CD4-positive, alpha-beta T cell treated with Interleukin-2 at 100 ng/mL for 4 hours (primary cell): ENCODE measurements at places on chromosomes 1 and 21.
A peak's percentile ranks its signal among the peaks of the same experiment; 100 is the strongest.

DNA sequence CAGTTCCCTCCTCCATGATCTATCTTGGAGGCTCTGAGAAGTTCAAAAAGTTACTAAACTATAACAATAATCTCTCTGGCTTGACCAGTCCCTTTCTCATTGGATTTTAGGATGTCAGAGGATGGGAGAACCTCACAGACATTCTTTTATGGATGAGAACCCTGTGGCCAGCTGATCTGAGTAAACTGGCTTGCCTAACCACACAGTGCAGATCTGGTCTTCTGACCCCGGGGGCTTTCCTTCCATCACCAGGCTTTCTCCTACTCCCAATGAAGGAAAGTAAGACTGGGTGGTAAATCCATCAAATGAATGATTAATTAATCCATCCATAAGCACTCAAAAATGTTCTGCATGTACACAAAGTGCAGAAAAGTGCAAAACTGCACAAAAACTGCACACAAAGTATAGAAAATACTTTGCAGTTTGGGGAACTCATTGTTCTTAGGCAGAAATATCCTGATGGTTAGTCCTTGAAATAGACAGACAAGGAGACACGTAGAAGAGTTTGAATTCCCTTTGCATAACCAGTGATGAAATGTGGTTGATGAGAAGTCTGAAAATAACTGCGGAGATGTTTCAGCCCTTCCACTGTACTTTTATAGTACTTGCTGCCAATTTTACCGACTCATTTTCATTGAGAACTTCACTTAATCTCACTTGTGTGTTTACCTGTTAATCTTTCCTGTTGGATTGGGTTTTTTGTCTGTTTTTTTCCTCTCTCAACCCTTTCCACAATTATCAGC lies 2.5 kb upstream of the F3 start:
- DNase-seq, result no peak

- DNase-seq, result peak; percentile 68
Measured at GRCh38 chr1:234925440-234926263, 203.0 kb downstream of the TOMM20 start.

- no peak for DNase-seq
Measured at GRCh38 chr1:18144916-18145647, 37.5 kb downstream of the IGSF21 start.

DNA sequence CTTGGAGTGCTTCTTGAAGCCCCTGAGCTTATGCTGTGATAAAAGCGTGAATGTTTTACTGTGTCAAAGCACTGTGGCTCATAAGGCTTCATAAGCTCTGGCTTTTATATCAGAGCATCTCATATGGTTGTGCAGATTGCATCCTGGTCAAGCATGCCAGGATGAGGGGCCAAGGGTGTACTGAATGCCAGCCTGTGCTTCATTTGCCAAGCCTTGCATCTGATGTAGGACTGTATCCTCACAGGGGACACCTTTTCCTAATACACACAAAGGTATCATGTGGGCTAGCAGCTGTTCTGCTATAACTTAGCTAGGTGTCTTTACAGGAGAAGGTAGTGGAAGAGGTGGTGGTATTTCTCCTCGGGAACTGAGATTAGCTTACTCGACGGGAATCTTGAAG lies 134.7 kb downstream of the ST6GALNAC3 start:
- no peak for DNase-seq

DNA sequence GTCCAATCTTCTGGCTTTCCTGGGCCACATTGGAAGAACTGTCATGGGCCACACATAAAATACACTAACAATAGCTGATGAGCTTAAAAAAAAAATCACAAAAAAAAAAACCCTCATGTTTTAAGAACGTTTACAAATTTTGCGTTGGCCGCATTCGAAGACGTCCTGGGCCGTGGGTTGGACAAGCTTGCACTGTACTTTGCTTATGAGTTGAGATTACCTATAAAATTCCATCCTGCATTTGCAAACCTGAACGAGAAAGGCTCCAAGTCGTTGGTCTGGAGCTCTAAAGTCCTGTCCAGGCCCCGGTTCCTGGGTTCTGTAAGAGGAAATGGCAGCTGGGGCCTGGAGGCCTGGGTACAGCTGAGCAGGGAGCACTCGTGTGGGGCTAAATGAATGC lies 51.4 kb downstream of the KIAA1614 start:
- DNase-seq, result no peak

GRCh38 chr1:239817801-239818200 lies 273.9 kb upstream of the FMN2 start:
- no peak for DNase-seq
